ENCODE measurements at places on chromosomes 6 and 20.

- DNase-seq, result no peak
Measured at GRCh38 chr6:36319436-36319762, 17.3 kb downstream of the BNIP5 start.

GRCh38 chr6:331622-332521 is 39.6 kb downstream of the DUSP22 start:
- no peak for DNase-seq

GRCh38 chr6:111938710-111939109 is 65.5 kb upstream of the FYN start:
- DNase-seq, result no peak

GRCh38 chr6:7267071-7267465 is 45.9 kb downstream of the SSR1 start:
- no peak for DNase-seq

DNA sequence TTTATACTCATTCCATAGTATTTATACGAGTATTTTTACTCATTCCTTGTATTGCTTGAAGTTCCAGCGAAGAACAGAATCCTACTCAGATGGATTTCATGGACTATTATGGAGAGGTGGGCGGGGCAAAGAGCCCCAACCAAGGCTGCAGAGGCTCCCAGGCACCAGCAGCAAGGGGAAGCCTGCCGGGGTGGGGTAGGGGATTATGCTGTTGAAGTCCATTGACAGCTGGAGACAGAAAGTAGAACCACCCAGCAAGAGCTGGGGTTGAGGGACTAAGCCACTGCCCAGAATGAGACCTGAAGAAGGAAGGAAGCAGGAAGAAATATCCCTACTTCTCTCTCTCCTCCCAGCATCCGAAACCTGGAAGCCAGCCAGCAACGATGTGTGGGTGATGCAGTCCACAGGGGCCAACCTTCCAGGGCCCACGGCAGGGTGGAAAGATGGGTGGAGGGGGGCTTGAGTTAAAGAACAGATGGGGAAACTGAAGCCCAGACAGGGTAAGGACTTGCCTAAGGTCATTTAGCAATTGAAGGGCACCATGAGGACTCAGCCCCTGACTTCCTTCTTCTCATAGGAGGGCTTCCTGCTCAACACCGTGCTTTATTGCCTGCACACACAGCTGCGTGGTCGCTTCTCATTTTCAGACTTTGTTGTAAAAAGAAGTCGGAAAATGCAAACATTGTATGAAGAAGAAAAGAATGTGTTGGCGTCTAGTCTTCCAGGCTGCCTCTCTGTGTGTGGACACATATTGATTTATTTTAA is 18.3 kb upstream of the GTSF1L start:
- no peak for DNase-seq

DNA sequence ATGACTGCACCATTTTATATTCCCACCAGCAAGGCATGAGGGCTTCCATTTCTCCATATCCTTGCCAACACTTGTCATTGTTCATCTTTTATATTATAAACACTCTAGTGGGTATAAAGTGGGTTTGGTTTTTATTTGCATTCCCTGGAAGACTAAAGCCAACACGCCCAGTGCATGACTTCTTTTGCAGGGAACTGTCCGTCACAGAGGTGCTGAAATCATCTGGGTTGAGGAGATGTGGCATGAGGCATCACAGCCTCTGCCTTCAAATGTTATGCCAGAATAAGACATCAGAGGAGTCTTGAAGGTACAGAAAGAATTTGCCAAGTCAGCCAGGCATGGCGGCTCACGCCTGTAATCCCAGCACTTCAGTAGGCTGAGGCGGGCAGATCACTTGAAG is 29.9 kb upstream of the FAM210B start:
- no peak for DNase-seq

All from activated CD4-positive, alpha-beta T cell treated with anti-CD3 and anti-CD28 coated beads for 24 hours (primary cell).